Epithelial cell of esophagus (primary cell): ENCODE measurements at places on chromosomes 13 and 19.

DNA sequence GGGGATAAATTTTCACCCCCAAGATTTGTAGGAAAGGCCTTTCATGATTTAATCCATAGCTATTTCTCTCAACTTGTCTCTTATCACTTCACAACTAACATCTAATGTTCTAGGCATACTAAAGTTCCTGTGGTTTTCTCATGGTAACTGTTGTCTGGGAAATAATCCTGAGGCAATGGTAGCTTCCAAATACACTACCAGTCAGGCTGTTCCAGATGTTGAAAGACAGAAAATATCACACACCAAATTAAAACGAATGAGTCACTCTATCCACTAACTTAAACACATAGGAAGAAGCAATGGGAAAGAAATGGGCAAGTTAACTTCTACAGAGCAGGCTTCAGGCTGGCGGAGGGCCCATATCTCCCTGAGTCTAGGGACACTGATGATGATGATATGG lies 77.7 kb upstream of the MYO16 start:
- DNase-seq: peak; percentile 2

DNA sequence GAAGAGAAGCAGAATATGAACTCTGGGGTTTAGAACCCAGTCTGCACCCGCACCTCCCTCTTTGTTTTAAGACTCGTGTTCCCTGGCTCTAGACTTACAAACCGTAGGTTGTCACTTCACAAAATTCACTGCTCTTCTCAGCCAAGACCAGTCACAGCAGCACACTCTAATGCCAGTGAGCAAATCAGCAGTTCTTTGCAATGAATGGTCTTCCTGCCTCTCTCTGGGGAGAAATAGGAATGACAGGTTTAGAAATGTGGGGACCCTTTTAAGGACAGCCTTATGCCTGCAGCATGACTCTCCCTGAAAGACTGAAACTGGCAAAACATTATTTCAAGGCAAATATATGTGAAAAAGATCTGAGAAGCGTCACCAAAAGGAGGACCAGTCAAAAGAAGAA lies 156.9 kb downstream of the KCTD15 start:
- no peak for DNase-seq

DNA sequence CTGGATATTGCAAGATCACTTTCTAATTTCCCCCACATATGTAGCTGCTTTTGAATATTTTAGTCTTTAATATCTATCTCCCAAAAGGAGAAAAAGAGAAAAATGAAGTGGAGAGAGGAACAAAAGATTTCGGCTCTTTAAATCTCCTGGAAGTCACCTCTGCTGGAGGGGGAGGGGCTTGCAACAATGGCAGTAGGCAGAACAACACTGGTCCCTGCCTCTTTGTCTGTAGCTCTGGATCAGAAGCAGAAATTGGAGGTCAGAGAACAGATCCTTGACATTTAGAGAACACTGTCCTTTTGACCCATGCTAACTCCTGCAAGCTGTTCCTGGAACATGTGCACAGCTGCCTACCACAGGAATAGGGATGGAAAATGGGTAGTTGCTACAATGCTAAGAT lies 86.7 kb upstream of the GPR12 start:
- DNase-seq: no peak

DNA sequence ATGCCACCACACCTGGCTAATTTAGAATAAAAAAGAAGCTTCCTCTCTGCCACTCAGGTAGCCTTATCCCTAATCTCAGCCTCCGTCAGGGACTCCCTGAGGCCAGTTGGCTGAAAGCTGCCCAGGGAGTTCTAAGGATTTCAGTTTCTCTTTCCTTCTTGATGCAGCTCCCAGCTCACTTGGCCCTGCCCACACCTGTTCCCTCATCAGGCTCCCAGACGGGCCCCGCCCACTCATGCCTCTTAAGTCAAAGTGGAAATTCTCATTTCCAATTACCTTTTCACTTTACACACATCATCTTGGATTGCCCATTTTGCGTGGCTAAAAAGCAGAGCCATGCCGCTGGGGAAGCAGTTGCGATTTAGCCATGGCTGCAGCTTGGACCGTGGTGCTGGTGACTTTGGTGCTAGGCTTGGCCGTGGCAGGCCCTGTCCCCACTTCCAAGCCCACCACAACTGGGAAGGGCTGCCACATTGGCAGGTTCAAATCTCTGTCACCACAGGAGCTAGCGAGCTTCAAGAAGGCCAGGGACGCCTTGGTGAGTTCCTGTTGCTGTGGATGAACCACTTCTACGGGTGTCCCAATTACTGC lies at the start of gene IFNL1:
Gene IFNL1, plus strand, starts transcription at position 353 of the 591 bp plus-strand sequence. Its CDS starts 15 bp downstream, at position 368.
- peak; percentile 41 for DNase-seq

GRCh38 chr13:27174766-27175455 lies 3.3 kb upstream of the USP12 start:
- DNase-seq: peak; percentile 22
